ENCODE measurements at places on chromosomes 3 and 15.

DNA sequence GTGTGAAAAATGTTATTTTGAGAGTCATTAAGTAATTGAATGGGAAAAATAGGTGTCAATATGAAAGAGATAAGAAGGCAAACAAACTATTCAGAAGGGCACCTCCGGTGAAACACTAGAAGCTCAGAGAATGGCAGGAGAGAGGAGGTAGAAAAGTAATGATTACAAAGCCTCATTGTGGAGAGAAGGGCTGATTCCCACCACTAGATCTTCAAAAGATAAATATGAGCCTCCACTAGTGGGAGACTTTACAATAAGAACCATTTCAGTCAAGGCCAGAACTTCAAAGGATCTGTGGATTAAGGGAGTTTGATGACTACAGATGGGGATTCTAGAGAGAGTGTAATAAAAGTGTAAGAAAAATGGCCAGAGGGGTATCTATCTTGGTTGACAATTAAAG lies 535.6 kb downstream of the NLGN1 start:
- no peak for DNase-seq

GRCh38 chr3:150161011-150161410 lies 190.3 kb upstream of the PFN2 start:
- no peak for DNase-seq

GRCh38 chr3:8497582-8497981 lies 4.0 kb upstream of the LMCD1 start:
- peak; percentile 65 for DNase-seq

- peak; percentile 93 for DNase-seq
Observed at GRCh38 chr15:101455291-101456025, 34.0 kb downstream of the PCSK6 start.

- peak; percentile 65 for DNase-seq
Observed at GRCh38 chr15:45499426-45499825, 23.1 kb downstream of the SLC30A4 start.
